ENCODE measurements at places on chromosomes 1 and 21.

DNA sequence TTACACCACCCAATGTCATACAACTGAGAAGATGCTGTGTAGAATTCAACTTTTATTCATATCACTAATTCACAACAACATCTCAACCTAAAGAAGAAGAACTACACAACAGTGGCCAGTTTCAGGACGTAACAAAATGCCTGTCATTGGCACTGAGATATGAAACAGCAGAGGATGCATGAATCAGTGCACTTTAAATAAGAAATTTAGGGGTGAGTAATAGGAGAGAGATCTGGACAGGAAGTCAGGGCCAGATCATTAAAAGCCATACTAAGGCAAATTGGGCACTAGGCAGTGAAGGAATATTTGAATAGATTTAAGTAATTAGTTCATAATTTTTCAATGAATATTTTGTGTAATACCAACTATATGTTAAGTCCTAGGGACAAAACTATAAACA is 510.5 kb downstream of the PLPP3 start:
- no peak for DNase-seq

DNA sequence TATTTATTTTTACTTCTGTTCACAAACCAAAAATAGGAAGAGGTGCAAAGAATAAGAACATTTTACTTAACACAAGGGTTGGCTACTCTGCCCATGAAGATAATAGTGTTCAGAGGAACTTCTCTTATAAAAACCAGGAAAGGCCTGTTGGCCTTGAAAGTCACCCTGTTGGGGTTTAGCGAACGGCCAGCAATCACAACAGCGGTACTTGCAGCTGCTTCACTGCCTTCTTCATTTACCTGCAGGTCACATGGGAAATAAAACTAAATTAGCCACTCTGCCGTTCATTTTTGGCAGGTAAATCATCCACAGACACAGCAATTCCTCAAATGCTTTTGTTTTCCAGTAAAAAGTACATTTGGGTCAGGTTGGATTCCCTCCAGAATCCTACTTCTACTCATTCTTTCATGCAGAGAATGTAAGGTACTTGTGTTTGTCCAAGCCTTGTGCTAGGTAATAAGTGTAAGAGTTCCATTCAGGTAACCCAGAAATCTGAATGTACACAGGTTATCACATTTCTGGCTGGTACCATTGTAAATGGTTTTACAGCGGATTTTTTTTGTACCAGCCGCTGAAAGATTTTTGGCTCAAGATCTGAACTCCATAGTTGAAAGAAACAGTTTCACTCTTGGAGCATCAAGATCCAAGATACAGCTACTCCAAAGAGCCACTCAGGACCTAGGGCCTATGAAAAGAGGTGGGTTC is 13.1 kb downstream of the SERPINC1 start:
- no peak for DNase-seq

DNA sequence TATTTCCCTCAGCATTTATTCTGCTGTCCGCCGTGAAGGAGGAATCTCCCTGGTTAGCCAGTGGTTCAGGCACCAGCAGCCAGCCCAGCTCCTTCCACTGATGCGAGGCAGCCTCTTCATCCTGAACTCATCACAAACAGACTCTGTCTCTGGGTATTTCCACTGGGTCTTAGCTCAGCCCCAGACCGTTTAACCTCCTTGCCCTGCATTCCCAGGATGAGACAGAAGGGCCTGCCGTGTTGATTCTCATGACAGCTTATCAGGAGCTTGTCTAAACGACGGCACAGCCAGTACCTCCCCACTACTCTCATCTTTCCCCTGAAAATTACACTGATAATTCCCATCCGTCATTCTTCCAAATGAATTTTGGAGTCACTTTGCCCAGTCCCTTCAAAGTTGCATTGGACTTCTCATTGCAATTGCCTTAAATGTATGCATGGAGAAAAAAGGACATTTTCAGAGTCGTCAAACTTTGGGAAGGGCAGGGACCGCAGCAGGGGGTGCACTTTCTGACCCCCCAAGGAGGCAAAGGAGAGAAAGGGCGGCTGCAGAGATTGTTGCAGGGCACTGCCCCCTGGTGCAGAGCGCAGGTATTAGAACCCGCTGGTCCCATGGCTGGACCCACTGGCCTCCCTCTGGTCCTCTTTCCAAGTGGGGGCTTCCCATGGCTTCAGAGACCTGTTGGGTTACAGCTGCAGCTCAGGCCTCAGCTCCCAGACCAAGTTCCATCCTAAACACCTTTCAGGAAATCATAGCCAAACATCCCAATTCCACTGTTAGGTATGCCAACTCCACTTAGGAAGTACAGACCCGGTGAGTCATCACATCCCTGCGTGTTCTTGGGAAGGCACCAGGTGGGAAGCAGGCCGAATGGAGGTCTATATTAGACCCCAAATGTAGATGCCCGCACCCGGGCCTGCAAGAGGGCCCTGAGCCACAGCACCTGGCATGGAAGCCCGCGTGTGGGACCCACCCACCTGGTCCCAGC is 3.7 kb upstream of the MEGF6 start:
- no peak for DNase-seq

DNA sequence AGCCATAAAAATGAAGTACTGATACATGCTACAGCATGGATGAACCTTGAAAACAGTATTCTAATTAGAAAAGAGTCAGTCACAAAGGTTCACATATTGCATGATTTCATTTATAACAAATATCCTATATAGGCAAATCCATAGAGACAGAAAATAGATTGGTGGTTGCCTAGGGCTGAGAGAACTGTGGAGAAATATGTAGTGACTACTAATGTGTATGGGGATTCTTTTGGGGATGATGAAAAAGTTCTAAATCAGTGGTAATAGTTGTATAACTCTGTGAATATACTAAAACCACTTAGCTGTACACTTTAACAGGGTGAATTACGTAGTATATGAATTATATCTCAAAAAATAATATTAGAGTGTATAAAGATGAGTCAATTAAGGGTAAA is 45.8 kb downstream of the RNF115 start:
- DNase-seq = no peak

DNA sequence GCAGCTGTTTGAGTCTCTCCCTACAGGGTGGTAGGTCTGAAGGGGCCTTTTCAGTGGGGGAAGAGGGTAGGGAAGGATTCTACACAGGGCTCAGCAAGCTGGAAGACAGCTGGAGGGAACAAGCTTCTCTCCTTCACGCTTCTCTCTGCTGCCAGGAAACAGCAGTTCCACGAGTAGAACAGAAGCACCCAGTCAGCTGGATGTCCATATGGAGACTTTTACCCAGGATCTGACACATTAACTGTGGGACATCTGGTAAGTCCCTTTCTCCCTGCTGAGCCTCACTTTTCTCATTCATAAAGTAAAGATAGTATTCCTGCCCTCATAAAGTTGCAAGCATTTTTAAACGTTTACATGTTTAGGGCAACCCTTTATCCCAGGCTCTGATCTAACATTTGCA is 280.3 kb downstream of the OMA1 start:
- DNase-seq = no peak

DNA sequence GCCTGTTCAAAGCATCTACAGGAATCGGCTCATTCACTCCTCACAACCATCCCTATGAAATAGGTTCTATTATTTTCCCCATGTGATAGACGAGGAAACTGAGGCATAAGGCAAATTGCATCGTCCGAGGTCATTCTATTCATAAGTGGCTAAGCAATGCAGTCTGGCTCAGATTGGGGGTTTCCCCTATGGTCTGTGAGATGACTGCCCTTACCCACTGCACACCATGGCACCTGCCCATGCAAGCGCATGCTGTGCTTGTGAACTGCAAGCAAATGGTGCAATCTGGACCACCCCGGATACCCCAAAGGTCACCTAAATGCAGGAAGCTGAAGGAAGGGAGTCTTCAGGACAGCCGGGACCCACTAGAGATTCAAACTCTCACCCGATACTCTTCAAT is 123.4 kb upstream of the SOD1 start:
- no peak for DNase-seq

GRCh38 chr1:16165073-16165364 is 9.2 kb upstream of the EPHA2 start:
- no peak for DNase-seq

- DNase-seq = no peak
Observed at GRCh38 chr1:110198746-110199145, 11.4 kb upstream of the KCNC4 start.

DNA sequence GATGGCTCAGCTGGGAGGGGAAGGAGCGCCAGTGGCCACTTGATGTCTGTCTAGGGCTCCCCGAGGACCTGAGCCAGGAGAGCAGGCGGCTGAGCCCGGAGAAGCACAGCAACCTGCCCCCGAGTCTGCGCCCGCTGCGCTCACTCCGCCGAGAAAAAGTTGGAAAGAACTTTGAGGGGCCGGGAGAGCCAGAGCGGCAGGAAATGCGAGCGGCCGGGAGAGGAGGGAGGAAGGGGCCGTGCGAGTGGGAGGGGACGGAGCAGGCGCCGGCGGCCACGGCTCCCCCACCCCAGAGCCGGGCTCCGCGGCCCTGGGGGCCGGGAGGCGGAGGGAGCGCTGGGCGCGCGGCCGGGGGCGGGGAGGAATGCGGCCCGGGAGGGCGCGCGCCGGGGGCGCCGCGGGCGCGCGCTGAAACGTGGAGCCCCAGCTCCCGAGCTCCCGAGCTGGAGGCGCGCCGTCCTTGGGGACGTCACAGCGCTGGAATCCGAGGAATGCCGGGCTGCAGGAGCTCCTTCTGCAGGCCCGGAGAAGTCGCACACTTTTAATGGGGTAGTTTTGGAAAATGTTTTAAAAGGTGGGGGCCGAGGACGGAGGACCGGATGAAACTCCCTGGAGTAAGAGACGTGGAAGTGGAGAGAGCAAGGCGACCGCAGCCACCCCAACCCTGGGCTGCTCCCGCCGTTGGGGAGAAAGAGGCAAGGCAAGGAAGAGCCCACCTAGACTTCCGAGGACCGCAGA is at the start of gene PTPN14:
Gene PTPN14, minus strand, starts transcription at position 167 of the 738 bp plus-strand sequence. CDS start 86,799 bp downstream, outside the sequence.
- no peak for DNase-seq

GRCh38 chr1:24570265-24571125 is 14.6 kb downstream of the NCMAP start:
- DNase-seq = no peak

GRCh38 chr1:2447276-2448097 is 28.6 kb upstream of the PLCH2 start:
- no peak for DNase-seq

DNA sequence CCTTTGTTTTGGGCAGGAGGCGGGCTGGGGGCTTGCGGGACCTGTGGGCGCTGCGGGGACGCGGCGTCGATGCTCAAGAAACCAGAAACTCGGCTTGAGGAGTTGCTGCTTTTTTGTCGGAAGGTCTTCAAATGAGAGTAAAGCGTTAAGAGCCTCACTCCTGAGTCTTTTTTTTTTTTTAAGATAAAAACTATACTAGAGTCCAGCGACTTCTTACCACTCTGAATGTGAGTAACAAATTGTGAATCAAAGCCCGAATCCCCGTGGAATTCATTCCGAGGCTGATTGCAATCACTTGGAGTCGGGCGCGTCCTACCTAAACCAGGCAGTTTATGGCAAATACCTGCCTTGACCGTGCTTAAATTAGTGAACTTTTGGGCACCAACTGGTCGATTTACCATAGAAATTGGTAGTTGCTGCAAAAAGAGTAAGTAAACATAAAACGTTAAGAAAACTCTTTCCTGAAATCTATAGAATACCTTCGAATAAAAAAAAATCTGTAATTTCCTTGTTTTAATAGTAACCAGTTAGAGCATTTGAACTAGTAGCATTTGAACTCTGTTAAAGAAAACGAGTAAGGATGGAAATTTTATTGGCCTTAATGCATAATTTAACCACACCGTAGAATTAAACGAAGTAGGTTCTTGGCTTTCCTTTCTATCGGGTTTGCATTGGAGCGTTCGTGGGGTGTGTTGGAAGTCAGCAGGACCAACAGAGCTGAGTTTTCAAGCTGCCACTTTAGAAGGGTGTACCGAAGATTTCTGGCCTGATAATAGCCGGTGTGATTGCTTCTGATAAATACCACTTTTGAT is 769 bp downstream of the GPSM2 start:
- DNase-seq = no peak

GRCh38 chr1:183958958-183959357 is 78.6 kb downstream of the COLGALT2 start:
- DNase-seq = no peak

DNA sequence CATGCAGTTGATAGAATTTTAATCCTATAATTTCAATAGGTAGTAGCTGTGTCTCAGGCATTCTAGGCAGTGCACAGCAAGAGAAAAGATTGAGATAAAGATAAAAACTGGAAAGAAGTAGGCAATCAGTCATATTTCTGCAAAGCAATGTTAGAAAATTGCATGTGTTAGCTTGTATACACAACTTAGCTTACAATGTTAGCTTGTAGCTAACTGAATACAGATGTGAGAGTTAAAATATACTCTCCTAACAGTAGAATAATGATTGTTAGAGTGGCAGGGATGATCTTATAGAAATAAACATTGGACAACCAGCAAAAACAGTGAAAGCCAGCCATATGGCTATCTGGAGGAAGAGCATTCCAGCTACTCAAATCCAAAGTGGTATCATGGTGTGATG is 29.0 kb downstream of the PTPRC start:
- no peak for DNase-seq

GRCh38 chr1:229273507-229274232 is 2.8 kb downstream of the RAB4A start:
- no peak for DNase-seq

DNA sequence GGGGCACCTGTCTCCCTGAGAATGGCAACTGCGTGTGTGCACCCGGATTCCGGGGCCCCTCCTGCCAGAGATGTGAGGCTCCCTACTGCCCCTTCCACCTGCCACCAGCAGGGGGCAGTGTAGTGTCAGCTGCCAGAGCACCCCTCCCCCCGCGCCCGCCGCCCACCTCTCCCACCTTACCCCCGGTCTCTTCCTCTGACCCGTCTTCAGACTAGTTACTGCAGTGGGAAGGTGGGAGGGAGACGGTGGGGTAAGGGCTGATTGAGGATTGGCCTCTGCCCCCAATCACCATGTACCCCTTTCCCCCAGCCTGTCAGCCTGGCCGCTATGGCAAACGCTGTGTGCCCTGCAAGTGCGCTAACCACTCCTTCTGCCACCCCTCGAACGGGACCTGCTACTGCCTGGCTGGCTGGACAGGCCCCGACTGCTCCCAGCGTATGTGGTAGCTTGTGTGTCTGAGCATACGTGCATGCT is 10.1 kb upstream of the LRRC71 start:
- DNase-seq = no peak

DNA sequence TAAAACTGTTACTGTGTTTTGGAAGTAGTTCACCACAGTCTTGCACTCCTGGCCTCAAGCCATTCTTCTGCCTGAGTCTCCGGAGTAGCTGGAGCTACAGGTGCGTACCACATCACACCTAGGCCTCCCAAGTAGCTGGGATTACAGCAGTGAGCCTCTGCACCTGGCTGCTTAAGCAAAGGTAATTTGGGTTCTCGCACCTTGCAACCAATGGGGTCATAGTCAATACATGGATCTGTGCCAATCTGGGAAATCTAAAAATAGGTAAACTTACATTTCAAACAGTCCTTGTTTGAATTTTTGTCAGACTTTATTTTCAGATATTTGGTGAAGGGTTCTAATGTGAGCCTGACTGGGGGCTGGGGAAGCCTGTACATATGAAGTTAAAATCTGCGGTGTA is 466.5 kb downstream of the PCP4 start:
- DNase-seq = no peak

DNA sequence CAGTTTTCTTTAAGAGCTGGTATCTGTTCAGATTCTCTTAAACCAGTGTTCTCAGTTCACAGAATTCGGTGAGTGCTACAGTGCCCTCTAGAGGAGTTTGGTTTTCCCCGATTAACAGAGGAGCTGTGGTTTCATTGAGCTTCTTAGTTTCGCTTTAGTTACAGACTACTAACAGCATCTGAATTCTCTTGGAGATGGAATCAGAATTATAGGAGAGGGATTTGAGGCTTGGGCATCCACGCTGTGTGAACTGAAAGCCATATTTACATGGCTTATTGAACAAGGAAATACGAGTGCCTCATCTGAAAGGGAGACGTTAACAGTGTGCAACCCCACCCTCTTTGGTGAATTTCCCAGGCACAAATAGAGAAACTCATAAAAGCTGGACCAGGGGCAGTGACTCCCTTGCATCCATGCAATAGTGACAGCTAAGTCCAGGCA is 202.0 kb downstream of the USH2A start:
- peak; percentile 48 for DNase-seq
